ENCODE measurements at places on chromosomes 2 and 18. TPM values are rescaled to one million over a fixed set of nuclear protein-coding genes. Genes with fewer than 3 reads are reported as not detected.

DNA sequence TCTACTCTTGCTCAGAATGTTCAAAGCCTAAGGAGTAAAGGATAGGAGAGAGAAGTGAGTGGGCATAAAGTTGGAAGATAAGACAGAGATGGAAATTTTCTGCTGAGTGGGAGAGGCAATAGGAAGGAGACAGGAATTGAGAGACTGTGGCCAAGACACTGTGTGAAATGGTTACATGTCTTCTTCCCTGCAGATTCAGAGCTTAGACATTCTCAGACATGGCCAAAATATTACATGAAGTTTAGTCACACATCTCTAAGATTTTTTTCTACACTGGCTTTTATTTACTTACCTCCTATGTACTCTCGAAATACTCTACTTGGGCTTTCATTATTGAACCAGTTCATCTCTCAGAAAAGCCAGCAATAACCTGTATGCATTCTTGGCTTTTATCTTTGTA lies 363.0 kb upstream of the FANCL start:
- DNase-seq = no peak

DNA sequence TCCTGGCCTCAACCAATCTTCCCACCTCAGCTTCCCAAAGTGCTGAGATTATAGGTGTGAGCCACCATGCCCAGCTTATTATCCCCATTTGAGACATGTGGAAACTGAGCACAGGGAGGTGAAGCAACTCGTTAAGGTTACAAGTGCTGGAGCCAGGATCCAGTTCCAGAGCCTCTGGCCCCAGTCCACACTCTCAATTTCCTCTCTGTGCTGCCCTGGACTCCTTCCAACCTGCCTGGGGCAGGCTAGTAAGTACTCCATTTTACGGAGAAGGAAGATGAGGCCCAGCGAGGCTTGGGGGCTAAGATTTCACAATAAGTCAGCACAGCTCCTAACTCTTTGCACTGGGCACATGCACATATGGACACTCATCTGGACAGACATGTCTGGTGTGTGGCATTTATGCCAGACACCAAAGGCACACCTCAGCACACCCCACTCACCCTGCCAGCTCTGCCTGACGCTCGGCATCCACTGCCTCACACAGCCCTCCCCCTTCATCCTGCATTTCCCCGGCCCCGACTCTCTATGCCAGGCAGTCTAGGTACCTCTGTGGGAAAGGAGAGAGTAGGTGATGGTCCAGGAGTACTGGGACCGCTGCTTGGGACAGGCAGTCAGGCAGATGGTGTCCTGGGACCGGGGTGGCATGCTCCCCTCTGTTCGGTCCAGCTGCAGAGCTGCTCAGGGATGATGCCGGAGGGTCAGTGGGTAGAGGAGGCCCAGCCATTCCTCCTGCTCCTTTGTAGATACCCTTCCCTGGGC lies 20.5 kb downstream of the CFAP65 start:
- no peak for DNase-seq

DNA sequence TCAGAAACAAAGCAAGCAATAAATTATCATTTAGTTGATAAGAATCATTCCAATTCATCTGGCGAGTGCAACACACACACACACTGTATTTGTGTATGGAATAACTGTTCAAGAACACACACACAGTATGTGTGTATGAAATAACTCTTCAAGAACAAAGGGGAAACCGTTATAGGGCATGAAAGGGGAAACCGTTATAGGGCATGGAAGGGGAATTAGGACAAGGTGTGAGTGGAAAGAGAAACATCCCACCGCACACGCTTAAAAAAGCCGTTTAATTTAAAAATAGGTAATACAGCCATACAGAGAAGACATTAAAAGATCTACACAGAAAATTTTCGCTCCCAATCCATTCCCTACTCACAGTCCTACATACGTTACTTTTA lies 607 bp upstream of the TSN start:
- no peak for DNase-seq

DNA sequence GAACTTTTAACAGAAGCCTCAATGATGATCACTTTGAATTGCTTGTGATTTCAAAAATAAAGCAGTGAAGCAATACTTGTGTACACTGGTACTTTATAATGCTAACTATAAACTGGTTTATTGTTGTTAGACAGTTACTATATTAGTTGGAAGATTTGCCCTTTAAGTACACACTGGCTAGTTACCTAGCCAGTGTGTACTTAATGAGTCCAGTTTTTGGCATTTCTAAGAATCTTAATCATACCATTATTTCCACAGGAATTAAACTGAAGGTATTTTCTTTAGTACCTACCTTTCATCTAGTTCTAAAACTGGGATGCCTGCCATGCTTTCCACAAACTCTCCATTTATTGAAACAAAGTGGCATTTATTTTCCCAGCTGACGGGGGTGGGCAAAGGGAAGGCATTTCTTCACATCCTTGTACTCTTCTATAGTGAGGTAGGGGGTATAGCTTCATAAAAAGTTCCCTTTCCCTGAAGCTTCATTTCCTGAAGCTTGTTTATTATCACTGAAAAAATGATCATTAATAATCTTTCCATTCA lies 49.9 kb downstream of the UGP2 start:
- no peak for DNase-seq

GRCh38 chr2:226971770-226972169 lies 135.9 kb downstream of the RHBDD1 start:
- DNase-seq = no peak

DNA sequence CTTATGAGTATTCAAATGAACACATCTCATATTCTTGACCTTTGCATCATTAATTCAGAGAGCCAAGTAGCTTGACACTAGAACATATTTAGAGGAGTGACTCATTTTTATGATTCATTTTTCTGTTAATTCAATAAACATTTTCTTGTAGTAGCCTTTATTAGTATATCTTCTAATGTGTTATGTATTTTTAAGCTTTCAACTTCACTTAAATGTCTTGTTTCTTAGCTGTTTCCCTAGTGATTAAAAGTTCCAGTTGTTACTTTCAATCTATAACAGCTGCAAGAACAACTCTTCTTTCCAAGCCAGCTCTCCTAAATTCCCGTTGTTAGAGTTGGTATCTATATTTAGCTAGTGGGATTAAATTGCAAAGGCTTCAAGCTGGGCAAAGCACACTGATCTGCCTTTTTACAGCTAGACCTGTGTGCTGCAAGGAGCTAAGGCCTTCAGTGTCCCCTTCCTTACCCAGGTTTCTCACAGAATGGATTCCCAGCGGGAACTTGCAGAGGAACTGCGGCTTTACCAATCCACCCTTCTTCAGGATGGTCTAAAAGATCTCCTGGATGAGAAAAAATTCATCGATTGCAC lies at the start of gene KLHL41:
KLHL41 (plus strand) TSS at position 405 of the 588 bp plus-strand sequence; CDS start at position 482, 77 bp downstream.
- DNase-seq = no peak

- DNase-seq = peak; percentile 40
These were observed 76.2 kb downstream of the MOGAT1 start for GRCh38 chr2:222747526-222748160.

The LIMS1 gene
- total RNA-seq = 43.6 TPM

The REG1B gene
- total RNA-seq = not detected

The CABYR gene
- 0.93 TPM for total RNA-seq

The MC5R gene
- not detected for total RNA-seq

The STARD6 gene
- total RNA-seq = not detected

The KLHL30 gene
- 0.64 TPM for total RNA-seq

All from lower leg skin (tissue), 4 donors.